ENCODE measurements at places on chromosomes 1 and 21. TPM values are rescaled to one million over a fixed set of nuclear protein-coding genes. Genes with fewer than 3 reads are reported as not detected.

DNA sequence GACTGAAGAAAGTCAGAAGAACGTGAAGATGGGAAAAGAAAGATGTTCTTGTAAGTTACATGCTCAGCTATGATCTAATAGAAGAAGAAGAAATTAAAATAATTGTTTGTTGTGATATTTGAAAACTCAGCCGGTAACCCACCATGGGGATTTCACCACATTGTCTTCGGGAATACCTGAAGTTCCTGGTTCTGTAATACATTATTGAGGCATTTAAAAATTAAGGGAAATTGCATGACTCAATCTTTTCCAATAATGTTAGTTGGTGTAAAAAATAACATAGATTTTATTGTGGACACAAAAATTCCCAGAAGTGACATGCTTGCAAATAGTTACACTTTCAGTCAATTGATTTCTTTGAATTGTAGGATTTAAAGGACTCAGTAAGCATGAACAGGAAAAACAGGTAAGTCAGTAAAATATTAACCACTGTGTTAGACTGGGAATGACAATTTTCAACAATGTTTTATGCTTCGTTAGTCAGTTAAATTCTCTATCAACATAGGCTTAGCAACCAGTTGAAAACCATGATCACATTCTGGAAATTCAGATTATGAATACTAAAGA is 745.1 kb downstream of the LTN1 start:
- ATAC-seq, result no peak

The CFHR3 gene
- total RNA-seq, result not detected

DNA sequence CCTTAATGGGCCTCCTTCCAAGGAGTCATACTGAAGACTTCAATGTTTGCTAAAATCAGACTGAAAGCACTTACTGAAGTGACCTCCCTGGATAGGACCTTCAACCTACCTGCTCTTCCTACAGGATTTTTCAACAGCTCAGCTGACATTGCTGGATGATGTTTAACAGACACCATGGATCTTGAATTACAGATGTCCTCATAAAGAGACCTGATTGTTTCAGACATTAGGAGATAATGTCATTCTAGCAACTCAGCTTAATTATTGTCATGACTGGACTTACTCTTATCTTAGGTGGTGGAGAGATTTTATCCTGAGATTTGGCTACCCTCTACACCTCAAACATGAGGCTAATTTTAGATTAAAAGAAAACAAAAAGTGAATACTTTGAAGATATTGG is 73.9 kb upstream of the SDC3 start:
- ATAC-seq, result no peak

DNA sequence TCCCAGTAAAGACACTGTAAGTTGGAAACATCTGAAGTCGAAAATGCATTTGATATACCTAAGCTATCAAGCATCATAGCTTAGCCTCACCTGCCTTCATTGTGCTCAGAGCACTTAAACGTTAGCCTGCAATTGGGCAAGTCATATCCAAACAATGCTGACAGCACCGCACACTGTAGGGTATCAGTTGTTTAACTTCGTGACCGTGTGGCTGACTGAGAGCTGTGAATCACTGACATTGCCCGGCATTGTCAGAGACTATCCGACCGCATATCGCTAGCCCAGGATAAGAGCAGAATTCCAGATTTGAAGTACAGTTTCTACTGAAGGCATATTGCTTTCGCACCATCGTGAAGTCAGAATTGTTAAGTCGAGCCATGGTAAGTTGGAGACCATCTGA is 41.5 kb downstream of the GALNT2 start:
- ATAC-seq, result peak; percentile 10

- no peak for ATAC-seq
Measured at GRCh38 chr1:26585471-26585870, 55.9 kb downstream of the RPS6KA1 start.

The ZNF593 gene
- 52.4 TPM for total RNA-seq

DNA sequence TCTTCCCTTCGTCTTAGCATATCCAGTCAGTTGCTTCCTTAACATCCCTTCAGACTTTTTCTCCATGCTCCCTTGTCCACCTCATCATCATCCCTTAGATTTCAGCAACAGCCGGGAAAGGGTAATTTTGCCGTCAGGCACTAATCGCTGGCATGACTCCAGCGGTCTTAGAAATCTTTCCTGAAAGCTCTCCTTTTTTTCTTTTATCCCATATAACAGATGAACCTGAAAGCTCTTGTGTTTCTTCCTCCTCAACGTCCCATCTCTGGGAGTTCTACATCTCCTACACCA is 10.4 kb upstream of the BOLA1 start:
- ATAC-seq, result no peak

The REN gene
- not detected for total RNA-seq

The VANGL2 gene
- total RNA-seq, result not detected

- ATAC-seq, result peak; percentile 78
Measured at GRCh38 chr1:39408641-39409054, 82.8 kb upstream of the BMP8A start.

DNA sequence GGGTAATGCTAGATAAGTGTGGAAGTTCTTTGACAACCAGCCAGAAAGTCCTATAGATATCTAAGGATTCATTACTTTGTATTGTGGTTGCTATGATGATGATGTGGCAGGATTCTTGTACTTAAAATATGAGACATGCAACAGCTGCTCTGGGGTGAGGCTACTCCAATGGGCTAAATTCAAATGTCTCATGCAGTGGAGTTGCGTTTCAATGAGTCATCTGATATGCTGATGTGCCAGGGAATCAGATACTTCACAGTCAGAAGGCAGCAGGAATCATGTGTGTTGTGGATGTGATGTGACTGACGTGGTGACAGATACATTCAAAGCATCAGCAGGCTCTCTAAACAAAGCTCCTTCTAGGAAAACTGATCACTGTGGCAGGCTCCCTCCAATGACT is 66.5 kb downstream of the TSEN15 start:
- ATAC-seq, result no peak

GRCh38 chr21:14488672-14489204 is 57.4 kb downstream of the SAMSN1 start:
- ATAC-seq, result no peak

The SYT14 gene
- total RNA-seq, result not detected
